ENCODE measurements at places on chromosomes 3 and 15. TPM values are rescaled to one million over a fixed set of nuclear protein-coding genes. Genes with fewer than 3 reads are reported as not detected.
A peak's percentile ranks its signal among the peaks of the same experiment; 100 is the strongest.

KCNH8 gene
- polyA plus RNA-seq: not detected

CLDN18 gene
- polyA plus RNA-seq: not detected

IL16 gene
- 190 TPM for polyA plus RNA-seq

LSM3 gene
- 30.7 TPM for polyA plus RNA-seq

VGLL3 gene
- not detected for polyA plus RNA-seq

FBXW12 gene
- not detected for polyA plus RNA-seq

GALNT15 gene
- polyA plus RNA-seq: not detected

CACNA2D2 gene
- polyA plus RNA-seq: 0.24 TPM

DNA sequence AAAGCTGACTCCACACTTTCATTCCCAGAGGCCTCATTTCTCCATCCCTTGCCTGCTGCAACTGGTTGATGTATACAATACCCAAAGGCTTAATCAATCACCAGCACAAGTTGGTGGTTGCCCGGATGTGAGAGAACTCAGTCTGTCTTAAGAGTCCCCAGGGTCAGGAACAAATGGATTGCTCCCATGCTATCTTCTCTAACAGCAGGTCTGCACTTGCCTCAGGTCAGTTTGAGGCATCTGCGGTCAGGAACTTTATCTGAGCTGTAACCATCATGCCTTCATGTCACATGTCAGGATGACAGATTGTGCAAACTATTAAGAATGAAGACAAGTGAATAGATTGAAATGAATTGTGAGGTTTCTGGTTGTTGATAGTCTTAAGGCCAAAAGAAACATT is 56.1 kb downstream of the BFSP2 start:
- no peak overlapping the region for H3K27ac ChIP-seq
- H3K4me3 ChIP-seq: no peak overlapping the region
- no peaks in the 10 kb centered on the region for H3K36me3 ChIP-seq
- peaks cover 3% of the 10 kb centered on the region for H3K4me1 ChIP-seq

- no peaks in the 10 kb centered on the region for H3K4me1 ChIP-seq
- H3K36me3 ChIP-seq: no peaks in the 10 kb centered on the region
- no peak for DNase-seq
- H3K27me3 ChIP-seq: no peaks in the 10 kb centered on the region
- no peak overlapping the region for H3K4me3 ChIP-seq
Observed at GRCh38 chr3:190941694-190942260, 79.3 kb upstream of the GMNC start.

GRCh38 chr3:101913168-101913567 is 63.9 kb downstream of the NFKBIZ start:
- H3K36me3 ChIP-seq: no peaks in the 10 kb centered on the region
- H3K4me3 ChIP-seq: no peak overlapping the region
- no peaks in the 10 kb centered on the region for H3K4me1 ChIP-seq
- H3K27me3 ChIP-seq: no peaks in the 10 kb centered on the region
- H3K27ac ChIP-seq: no peak overlapping the region

DNA sequence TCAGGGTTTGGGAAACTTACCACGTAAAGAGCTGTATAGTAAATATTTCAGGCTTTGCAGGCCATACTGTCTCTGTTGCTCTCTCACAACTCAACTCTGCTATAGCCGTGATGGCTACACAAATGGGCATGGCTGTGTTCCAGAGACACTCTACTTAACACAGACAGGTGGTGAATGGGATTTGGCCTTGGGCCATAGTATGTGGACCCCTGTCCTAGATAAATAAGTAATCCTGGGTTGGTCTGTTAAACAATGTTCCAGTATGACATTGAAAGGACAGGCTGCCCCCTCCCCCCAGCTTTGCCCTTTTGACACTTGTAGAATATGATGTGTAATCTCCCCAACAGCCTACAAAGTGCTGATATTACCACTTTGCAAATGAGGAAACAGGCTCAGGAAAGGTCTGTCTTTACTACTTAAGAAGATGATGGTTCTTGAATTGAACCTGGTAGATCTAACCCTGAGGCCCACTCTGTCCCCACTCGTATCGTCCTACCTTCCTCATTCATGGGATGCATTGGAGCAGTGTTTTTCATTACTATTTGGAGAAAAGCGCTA is 38.4 kb downstream of the SLCO3A1 start:
- H3K27me3 ChIP-seq: no peaks in the 10 kb centered on the region
- no peaks in the 10 kb centered on the region for H3K36me3 ChIP-seq
- no peak overlapping the region for H3K27ac ChIP-seq
- peaks cover 23% of the 10 kb centered on the region for H3K4me1 ChIP-seq

- no peaks in the 10 kb centered on the region for H3K27me3 ChIP-seq
- no peak overlapping the region for H3K27ac ChIP-seq
- H3K36me3 ChIP-seq: no peaks in the 10 kb centered on the region
- DNase-seq: peak; percentile 11
- H3K4me3 ChIP-seq: no peak overlapping the region
- H3K4me1 ChIP-seq: no peaks in the 10 kb centered on the region
Observed at GRCh38 chr3:46228260-46229242, 13.7 kb upstream of the CCR3 start.

- no peaks in the 10 kb centered on the region for H3K36me3 ChIP-seq
- H3K27ac ChIP-seq: no peak overlapping the region
- no peak overlapping the region for H3K4me3 ChIP-seq
- no peaks in the 10 kb centered on the region for H3K4me1 ChIP-seq
- H3K27me3 ChIP-seq: no peaks in the 10 kb centered on the region
- DNase-seq: no peak
Observed at GRCh38 chr3:58596834-58597518, 19.8 kb upstream of the FAM107A start.

- no peak overlapping the region for H3K4me3 ChIP-seq
- H3K27me3 ChIP-seq: no peaks in the 10 kb centered on the region
- DNase-seq: no peak
Observed at GRCh38 chr3:86239946-86240345, 751.0 kb downstream of the VGLL3 start.

GRCh38 chr15:64264502-64264901 is 91.5 kb downstream of the CSNK1G1 start:
- H3K27me3 ChIP-seq: no peaks in the 10 kb centered on the region
- H3K4me3 ChIP-seq: no peak overlapping the region
- H3K4me1 ChIP-seq: no peaks in the 10 kb centered on the region
- no peak overlapping the region for H3K27ac ChIP-seq

DNA sequence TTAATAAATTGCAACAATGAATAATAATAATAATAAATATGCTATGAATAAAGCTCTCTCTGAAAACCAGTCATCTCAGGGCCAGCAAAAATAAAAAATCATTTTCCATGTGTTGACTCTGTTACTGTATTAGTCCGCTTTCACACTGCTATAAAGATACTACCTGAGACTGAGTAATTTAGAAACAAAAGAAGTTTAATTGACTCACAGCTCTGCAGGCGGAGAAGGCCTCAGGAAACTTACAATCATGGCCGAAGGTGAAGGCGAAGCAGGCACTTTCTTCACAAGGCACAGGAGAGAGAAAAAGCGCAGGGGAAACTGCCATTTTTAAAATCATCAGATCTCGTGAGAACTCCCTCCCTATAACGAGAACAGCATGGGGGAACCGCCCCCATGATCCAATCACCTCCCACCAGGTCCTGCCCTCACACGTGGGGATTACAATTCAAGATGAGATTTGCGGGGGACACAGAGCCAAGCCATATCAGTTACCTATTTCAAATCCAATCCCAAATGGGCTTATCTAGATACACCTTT is 224.1 kb downstream of the IGSF11 start:
- H3K4me1 ChIP-seq: no peaks in the 10 kb centered on the region
- DNase-seq: no peak
- no peaks in the 10 kb centered on the region for H3K36me3 ChIP-seq
- H3K27ac ChIP-seq: no peak overlapping the region
- no peak overlapping the region for H3K4me3 ChIP-seq
- no peaks in the 10 kb centered on the region for H3K27me3 ChIP-seq

GRCh38 chr15:72042054-72042453 is 75.9 kb downstream of the MYO9A start:
- H3K4me1 ChIP-seq: no peaks in the 10 kb centered on the region
- H3K27me3 ChIP-seq: no peaks in the 10 kb centered on the region
- H3K36me3 ChIP-seq: no peaks in the 10 kb centered on the region
- no peak for DNase-seq
- no peak overlapping the region for H3K4me3 ChIP-seq
- H3K27ac ChIP-seq: no peak overlapping the region

- no peak overlapping the region for H3K4me3 ChIP-seq
- DNase-seq: no peak
- H3K36me3 ChIP-seq: no peaks in the 10 kb centered on the region
- no peaks in the 10 kb centered on the region for H3K27me3 ChIP-seq
Observed at GRCh38 chr15:80992006-80992405, 2.4 kb upstream of the MESD start.

DNA sequence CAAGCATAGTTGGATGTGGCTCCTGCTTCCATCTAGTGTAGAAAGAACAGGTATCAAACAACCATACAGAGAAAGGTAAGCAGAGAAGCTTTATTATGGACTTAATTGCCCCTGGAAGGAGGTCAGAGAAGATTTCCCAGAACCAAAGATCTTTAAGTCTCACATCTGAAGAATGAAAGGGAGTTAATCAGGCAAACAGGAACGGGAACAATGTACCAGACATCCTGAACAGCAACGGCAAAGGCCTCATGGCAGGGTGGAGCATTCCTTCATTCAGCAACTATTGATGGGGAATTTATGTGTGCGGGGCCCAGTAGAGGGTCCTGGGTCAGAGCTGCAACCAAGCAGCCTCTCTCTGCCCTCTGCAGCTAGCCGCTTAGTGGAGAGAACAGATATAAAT is 61.5 kb downstream of the LMCD1 start:
- H3K4me1 ChIP-seq: no peaks in the 10 kb centered on the region
- no peaks in the 10 kb centered on the region for H3K27me3 ChIP-seq
- DNase-seq: no peak
- no peak overlapping the region for H3K27ac ChIP-seq

- no peaks in the 10 kb centered on the region for H3K36me3 ChIP-seq
- no peak overlapping the region for H3K4me3 ChIP-seq
- no peak overlapping the region for H3K27ac ChIP-seq
- H3K4me1 ChIP-seq: peaks cover 11% of the 10 kb centered on the region
- no peaks in the 10 kb centered on the region for H3K27me3 ChIP-seq
Observed at GRCh38 chr15:66641485-66642315, 60.3 kb upstream of the SMAD6 start.

DNA sequence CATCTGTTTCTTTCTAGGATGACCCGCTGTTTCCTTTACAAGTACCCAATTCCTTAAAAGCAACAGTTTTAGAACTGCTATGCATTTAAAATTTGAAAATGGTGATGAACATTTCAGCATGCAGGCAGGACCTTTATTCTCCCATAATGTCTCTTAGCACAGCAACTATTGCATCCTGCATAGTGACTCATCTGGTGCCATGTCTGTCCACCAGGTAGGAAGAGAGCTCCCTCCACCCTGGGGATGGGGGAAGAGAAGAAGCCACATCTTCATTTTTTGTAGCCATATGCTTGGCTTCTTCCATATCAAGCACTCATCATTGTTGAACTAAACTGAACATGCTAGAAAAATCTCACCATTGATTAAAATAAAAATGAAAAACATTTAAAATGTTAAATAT is 9.9 kb downstream of the GPR15 start:
- H3K4me1 ChIP-seq: peaks cover 29% of the 10 kb centered on the region
- H3K27me3 ChIP-seq: no peaks in the 10 kb centered on the region
- H3K4me3 ChIP-seq: no peak overlapping the region
- no peak for DNase-seq
- H3K27ac ChIP-seq: no peak overlapping the region

- H3K4me1 ChIP-seq: peaks cover 18% of the 10 kb centered on the region
- no peak for DNase-seq
- no peaks in the 10 kb centered on the region for H3K36me3 ChIP-seq
- no peak overlapping the region for H3K4me3 ChIP-seq
- no peaks in the 10 kb centered on the region for H3K27me3 ChIP-seq
Observed at GRCh38 chr15:52113708-52114107, 1.1 kb upstream of the BCL2L10 start.

DNA sequence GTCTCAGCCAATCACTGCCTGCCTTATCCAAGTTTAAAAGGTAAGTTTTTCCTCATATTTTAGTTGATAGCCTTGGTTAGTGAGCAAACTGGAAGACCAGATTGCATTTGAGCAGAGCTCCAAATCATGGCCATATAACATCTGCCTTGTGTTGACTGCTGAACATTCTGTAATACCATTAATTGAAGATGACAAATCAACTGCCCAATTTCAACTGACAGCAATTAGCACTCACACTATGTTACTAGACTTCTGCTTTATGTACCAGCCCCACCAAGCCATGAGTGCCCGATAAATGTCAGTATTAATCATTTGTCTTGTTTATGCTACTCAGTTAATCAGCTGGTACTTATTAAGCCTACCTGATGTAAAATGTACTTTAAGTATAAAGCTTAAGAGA is 83.1 kb downstream of the CGGBP1 start:
- no peak for DNase-seq
- H3K4me3 ChIP-seq: no peak overlapping the region
- H3K27ac ChIP-seq: no peak overlapping the region
- H3K4me1 ChIP-seq: no peaks in the 10 kb centered on the region

DNA sequence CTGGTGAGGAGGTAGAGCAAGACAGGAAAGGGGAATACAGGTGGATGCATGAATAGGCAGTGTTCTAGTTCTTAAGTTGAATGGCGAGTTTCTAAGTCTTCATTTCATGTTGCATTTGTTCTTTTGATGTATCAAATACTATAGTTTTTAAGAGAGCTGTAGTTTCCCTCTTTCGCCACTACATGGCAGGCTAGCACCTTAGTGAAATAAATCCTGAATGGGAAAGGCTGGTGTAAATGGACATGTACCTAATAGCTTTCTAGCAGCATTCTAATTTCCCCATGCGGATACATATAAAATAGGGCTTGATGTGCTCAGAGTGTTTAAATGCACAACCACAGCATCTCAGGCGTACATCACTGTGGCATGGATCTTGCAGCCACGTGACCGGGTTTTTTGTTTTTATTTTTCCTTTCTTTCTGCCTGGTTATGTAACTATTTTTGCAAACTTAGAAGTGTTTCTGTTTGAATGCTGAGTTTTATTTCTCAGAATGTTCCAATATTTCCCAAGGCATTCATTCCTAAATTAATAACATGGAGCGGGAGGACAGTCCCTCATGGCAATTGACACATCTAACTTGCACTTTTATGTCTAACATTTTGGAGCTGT is 23.5 kb upstream of the CLN6 start:
- no peak overlapping the region for H3K4me3 ChIP-seq
- DNase-seq: peak; percentile 48
- no peak overlapping the region for H3K27ac ChIP-seq
- no peaks in the 10 kb centered on the region for H3K36me3 ChIP-seq

GRCh38 chr3:160643994-160644393 is 33.0 kb upstream of the ARL14 start:
- H3K4me3 ChIP-seq: no peak overlapping the region
- no peaks in the 10 kb centered on the region for H3K27me3 ChIP-seq

- no peaks in the 10 kb centered on the region for H3K27me3 ChIP-seq
- H3K4me3 ChIP-seq: no peak overlapping the region
- DNase-seq: no peak
- H3K36me3 ChIP-seq: no peaks in the 10 kb centered on the region
- peaks cover 7% of the 10 kb centered on the region for H3K4me1 ChIP-seq
Observed at GRCh38 chr3:157074490-157074889, 85.5 kb downstream of the CCNL1 start.

Measured in CD4-positive, alpha-beta memory T cell (primary cell).